ENCODE measurements at places on chromosomes 1 and 21. TPM values are rescaled to one million over a fixed set of nuclear protein-coding genes. Genes with fewer than 3 reads are reported as not detected.

DNA sequence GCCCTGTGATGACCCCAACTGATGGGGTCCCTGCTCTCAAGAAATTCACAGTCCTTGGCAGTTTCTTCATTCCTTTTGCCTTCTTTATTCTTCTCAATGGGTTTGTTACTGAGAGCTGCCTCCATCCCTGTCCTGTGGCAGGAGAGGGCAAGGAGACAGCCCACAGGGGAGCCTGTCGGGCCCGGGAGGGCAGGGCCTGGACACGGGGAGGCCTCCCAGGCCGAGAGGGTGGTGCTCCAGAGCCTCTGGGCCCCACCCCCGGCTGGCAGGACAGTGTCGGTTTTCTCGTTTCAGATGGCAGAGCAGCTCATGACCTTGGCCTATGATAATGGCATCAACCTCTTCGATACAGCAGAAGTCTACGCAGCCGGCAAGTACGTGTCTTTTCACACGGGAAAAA lies 36.2 kb downstream of the KCNAB2 start:
- DNase-seq = no peak

- no peak for DNase-seq
These were observed 77.9 kb downstream of the CDC7 start for GRCh38 chr1:91578320-91579109.

The KCNQ4 gene
- total RNA-seq = 0.39 TPM

The CCDC30 gene
- 56.7 TPM for total RNA-seq
